Right atrium auricular region (tissue), 2 donors: ENCODE measurements at places on chromosomes 4 and X. TPM values are rescaled to one million over a fixed set of nuclear protein-coding genes. Genes with fewer than 3 reads are reported as not detected.

DNA sequence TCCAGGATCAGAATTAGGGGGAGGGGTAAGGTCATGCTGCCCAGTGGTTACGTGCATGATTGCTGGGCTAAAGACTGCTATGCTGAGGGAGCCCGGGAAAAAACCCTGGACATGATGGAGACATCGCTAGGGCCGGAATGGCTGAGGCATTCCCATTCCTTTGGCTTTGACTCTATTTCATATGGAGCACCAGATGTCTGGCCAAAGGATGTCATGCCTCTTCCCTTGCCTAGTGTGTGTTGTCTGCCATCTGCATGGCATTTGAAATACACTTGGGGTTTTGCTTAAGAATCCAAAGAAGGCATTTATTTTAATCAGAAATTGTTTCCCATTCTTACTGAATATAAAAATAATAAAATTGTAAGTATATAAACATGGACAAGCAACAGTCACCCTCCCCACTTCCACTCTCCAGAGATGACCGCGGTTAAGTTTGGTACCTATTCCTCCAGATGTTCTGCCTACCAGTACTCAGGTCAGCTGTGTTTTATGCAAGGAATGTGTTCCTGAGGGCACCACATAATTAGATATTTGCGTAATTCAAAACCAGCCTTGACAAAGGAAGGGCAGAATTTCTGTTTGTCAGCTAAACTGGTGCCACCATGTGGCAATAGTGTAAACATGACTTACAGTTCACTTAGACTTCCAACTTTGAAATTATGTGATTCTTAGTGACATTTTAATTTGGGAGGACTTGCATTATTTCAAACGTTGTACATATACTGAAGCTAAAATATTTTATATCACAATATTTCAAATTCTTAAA lies 105.9 kb downstream of the CT47B1 start:
- DNase-seq = no peak

DNA sequence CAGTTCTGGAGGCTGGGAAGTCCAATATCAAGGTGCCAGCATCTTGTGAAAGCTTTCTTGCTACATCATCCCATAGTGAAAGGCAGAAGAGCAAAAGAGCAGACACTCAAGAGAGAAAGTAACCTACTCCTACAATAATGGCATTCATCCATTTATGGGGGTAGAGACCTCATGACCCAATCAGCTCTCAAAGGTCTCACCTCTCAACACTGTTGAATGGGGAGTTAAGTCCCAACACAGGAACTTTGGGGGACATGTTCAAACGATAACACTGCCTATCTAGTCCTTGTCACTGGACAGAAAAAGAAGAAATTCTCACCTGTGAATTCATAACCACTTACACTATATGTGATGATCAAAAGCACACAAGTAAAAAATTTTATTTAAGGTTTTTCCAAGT lies 6.6 kb upstream of the NFKB1 start:
- no peak for DNase-seq

GRCh38 chrX:17592117-17592516 lies 145.2 kb upstream of the SCML1 start:
- DNase-seq = no peak

RPS6KA6 gene
- total RNA-seq = 1.4 TPM

TEX13B gene
- total RNA-seq = not detected

GRCh38 chr4:153374442-153374841 lies 30.0 kb downstream of the MND1 start:
- DNase-seq = no peak
